ENCODE measurements at places on chromosomes 4 and X.

DNA sequence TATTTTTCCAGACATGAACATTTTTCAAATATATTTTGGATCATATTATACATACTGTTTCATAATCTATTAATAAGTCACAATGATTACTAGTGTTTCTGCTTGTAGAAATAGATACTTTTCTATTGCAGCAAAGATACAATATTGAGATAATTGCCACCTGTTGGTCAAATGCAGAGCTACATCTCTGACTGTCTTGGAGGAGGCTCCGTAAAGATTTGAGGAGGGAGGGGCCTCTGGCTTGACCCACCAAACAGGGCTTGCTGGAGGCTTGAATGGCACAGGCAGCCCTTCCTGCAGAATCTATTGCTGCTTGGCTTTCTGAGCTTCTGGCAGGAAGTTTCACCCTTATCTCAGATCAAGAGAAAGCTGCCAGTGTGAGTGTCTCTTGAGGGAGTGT, 99.3 kb upstream of the ARMCX2 start:
- DNase-seq, result no peak

DNA sequence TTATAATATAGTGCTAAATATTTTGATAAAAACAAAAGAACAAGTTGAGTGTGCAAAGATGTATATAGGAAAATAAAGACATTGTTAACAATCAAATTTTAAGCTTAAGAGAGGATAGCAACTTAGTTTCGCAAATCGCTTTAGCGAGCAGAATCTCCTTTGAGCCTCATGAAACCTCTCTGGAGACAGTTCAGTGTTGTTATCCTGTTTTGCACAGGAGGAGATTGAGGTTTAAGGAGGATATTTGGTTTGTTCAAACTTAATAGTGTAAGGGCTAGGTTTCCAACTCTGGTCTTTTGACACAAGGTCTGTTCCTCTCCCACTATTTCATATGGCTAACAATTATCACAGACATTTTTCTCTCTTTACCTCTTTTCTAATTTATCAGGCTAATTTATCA, 1848.5 kb upstream of the TENM3 start:
- DNase-seq, result no peak

- DNase-seq, result no peak
These were observed 18.5 kb downstream of the ZCCHC18 start for GRCh38 chrX:104130808-104131207.

DNA sequence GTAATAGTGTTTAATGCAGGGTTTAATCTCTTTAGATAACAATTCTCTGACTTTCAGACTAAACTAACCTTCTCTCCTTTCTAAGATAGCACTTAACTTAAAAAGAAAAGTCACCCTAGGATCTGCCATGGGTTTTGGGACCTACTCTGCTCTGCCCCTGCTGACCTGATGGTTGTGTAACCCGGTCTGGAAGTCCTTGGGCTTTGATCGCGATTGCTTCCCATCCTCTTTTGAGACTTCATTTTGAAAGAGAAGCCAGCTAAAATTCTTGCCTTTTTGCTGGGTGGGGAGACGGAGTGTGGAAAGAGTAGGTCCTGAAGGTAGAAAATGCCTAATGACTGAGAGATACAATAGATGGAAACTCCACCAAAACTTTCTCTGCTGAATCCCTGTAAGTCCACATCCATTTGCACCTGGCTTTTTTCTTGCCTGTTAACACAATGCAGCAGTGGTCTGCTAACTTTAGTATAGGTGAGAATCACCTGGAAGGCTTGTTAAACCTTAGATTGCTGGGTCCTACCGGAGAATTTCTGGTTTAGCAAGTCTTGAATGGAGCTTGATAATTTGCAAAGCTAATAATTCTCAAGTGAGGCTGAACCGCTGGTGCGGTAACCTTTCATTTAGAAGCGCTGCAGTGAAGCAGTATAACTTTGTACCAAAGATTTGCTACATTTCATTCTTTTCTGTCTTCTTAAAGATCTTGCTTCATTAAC, 45.6 kb upstream of the CCSER1 start:
- no peak for DNase-seq

DNA sequence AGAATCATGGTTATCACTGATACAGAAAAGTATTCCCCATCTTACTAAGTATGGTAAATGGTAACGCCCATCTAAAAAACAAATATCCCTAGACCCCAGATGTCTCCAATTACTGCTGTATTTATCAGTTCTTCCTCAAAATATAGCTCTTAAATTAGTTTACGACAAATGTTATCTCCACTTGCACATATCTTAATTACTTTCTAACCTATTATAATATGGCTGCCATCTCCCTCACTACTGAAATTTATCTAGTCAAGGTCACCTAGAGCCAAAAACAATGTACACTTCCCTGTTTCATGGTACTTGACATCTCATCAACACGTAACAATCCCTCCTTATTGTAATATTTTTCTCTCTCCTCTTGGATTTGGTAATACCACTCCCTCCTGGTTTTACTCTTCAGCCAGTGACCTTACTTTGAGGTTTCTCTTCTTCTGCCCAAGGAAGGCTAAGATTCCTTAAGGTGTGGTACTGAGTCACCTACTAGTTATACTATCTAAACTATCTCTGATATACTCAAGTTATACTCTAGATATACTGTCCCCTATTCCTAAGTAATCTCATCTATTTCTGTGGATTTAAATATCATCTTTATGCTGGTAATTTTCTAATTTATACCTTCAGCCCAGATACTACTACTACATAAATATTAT, 8.6 kb downstream of the LCORL start:
- DNase-seq, result no peak

GRCh38 chr4:36358173-36358572, 76.8 kb downstream of the DTHD1 start:
- DNase-seq, result no peak

DNA sequence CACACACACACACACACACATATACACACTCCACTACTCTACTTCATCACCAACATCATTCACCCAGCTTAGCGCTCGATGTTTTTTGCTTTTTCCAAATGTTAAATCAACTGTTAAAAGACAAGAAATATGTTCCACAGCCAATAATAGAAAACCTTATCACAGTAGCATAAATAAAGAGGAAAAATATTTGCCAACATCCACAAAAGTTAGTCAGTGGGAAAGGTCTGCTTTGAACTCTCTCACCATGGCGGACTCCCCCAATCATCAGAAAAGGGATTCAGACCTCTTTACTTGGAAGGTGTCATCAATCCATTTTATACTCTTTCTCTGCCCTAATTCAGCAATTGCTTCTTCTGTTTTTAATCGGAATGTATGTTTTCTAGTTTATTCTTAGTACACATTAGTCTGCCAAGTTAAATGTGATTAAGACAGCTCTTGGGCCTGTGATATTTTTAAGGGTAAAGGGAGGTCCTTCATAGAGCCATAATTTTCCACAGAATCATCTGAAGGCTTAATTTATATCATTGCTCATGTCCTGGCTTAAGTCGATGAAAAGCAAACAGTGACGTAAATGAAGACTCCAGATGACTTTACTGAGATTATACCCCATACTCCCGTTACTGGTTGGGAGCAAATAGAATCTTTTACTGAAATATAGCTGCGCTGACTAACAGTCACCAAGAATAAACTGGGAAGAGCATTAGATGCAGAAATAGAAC, 29.7 kb upstream of the LGI2 start:
- no peak for DNase-seq

GRCh38 chr4:26235500-26235899, 85.3 kb upstream of the RBPJ start:
- DNase-seq, result no peak

DNA sequence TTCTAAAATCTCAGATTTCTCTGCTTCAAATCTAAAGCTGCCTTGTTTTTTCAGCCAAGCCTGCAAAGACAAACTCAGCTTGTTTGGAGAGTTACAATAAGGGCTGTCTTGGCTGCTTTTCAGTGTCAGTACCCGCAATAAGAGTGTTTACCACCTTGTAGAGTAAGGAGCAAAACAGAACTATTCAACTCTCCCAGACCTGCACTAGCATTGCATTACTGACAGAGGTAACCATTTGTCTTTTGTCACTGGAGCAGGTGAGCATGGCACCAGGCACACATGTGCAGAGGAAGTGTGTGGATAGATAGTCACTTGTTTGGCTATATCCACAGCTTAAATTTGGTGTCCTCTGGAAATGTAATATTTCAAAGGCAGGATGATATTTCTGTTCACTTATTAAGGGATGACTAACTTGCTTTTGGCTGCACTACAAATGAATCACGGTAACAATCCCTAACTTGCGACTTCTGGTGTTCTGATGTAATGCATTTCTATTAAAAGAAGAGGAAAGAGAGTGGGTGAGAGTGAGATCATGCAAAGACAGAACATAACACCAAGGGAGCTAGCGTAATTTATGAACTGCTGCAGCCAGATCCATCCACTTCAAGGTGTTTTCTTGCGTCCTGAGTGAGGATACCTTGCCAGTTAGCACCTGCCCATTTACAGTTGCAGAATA, 38.6 kb downstream of the PTCHD1 start:
- DNase-seq, result no peak

- DNase-seq, result peak; percentile 61
These were observed 18.6 kb downstream of the TRIM2 start for GRCh38 chr4:153222707-153223426.

All from GM13977 (cell line).